ENCODE measurements at places on chromosomes 1 and 21.
A peak's percentile ranks its signal among the peaks of the same experiment; 100 is the strongest.

- peaks cover 3% of the 10 kb centered on the region for H3K4me1 ChIP-seq
- H3K27me3 ChIP-seq: peaks cover 46% of the 10 kb centered on the region
- H3K36me3 ChIP-seq: no peaks in the 10 kb centered on the region
- H3K27ac ChIP-seq: no peak overlapping the region
Observed at GRCh38 chr1:183609313-183609712, 19.1 kb upstream of the NCF2 start.

- H3K36me3 ChIP-seq: peaks cover 16% of the 10 kb centered on the region
- no peak overlapping the region for H3K27ac ChIP-seq
- H3K4me3 ChIP-seq: no peak overlapping the region
- H3K4me1 ChIP-seq: peaks cover 9% of the 10 kb centered on the region
Observed at GRCh38 chr1:41779360-41779759, 139.4 kb downstream of the HIVEP3 start.

DNA sequence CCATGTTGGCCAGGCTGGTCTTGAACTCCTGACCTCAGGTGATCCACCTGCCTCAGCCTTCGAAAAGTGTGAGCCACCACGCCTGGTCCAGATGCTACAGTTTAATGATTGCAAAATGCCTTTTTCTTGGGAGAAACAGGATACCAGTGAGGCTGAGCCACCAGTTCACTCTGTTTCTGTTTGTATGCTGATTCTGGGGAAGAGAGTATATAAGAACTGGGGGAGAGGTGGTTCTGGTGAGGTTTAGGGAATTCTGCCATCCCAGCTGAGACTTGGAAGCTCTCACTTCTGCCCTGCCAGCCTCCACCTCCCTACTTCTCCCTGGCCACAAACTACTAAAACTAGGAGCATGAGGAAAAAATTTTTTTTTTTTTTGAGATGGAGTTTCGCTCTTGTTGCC lies 8.1 kb upstream of the PMF1 start:
- H3K4me1 ChIP-seq: peaks cover 10% of the 10 kb centered on the region
- H3K27ac ChIP-seq: no peak overlapping the region
- H3K36me3 ChIP-seq: peaks cover 45% of the 10 kb centered on the region
- H3K27me3 ChIP-seq: no peaks in the 10 kb centered on the region

- DNase-seq: no peak
- no peak overlapping the region for H3K27ac ChIP-seq
- H3K27me3 ChIP-seq: peaks cover 4% of the 10 kb centered on the region
- no peaks in the 10 kb centered on the region for H3K4me1 ChIP-seq
Observed at GRCh38 chr1:47828978-47829377, 168.2 kb downstream of the TRABD2B start.

DNA sequence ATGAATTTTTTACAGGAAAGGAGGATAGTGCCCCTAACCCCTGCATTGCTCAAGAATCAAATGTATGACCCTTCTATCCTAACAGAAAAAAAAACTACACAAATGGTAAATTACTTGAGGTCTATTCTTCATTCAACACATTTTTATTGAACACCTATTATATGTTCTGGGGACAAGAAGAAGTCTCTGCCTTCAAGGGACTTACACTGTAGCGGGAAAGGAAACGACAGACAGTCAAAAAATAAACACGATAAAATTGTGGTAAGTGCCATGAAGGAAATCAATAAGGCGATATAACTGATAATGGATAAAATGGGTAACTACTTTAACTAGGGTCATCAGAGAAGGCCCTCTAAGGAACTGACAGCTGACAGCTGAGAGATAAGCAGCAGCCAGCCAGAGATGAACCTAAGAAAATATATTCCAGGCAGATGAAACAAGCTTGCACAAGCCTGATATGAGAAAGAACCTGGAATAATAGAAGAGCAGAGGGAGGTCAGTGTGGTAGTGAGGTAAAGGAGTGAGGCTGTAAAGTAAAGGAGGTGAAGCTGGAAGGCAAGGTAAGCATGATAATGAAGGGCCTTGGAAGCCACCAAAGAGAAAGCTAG lies 66.4 kb downstream of the PHTF1 start:
- no peak for DNase-seq
- H3K27ac ChIP-seq: no peak overlapping the region
- no peaks in the 10 kb centered on the region for H3K27me3 ChIP-seq
- H3K36me3 ChIP-seq: peaks cover 44% of the 10 kb centered on the region

- peak overlapping the region; percentile 15 for H3K4me3 ChIP-seq
- H3K27ac ChIP-seq: peak overlapping the region; percentile 61
- no peaks in the 10 kb centered on the region for H3K36me3 ChIP-seq
Observed at GRCh38 chr21:35438643-35439404, 389.7 kb upstream of the RUNX1 start.

DNA sequence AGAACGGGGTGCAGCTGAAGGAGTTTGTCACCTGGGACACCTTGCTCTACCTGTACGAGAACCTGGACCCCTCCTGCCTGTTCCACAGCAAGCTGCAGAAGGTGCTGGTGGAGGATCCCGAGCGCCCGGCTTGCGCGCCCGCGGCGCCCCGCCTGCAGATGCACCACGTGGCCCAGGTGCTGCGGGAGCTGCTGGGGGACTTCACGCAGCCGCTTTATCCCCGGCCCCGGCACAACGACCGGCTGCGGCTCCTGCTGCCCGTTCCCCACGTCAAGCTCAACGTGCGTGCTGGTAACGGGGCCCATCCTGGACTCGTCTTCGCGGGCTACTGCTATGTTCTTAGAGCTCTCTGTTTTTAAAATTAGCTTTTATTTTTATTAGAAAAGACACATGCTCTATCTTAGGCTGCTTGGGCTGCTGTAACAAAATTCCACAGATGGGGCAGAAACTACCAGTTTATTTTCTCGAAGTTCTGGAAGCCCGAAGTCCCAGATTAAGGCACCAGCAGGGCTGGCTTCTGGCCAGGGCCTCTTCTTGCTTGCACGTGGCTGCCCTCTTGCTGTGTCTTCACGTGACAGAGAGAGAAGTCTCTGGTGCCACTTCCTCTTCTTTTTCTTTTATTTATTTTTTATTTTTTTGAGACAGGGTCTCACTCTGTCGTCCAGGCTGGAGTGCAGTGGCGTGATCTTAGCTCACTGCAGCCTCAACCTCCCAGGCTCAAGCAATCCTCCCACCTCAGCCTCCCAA lies 38.1 kb downstream of the TRPM2 start:
- H3K4me1 ChIP-seq: peaks cover 6% of the 10 kb centered on the region
- H3K4me3 ChIP-seq: no peak overlapping the region
- DNase-seq: no peak
- no peaks in the 10 kb centered on the region for H3K27me3 ChIP-seq

DNA sequence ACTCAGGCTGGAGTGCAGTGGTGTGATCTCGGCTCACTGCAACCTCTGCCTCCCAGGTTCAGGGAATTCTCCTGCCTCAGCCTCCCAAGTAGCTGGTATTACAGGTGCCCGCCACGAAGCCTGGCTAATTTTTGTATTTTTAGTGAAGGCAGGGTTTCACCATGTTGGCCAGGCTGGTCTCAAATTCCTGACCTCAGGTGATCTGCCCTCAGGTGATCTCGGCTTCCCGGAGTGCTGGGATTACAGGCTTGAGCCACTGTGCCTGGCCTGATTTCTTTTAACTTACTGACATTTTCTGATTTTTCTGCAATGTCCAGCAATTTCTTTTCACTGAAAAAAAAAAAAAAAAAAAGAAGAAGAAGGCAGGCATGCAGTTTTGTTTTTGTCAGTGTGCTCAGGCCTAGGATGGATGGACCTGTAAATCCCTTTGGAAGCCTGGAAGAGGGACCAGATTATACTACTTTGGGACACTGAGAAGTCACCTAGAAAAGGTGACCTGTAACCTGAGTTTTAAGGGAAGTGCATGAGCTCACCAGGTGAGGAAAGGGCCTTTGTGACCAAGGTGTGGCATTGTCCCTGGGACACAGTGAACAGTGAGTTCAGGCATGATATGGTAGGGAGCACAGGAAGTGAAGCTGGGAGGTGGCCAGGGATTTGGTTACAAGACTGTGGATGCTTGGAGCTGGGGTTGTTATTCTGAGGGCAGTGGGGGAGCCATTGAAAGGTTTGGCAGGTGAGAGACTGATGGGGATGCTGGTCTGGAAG lies 2.7 kb upstream of the TMEM61 start:
- no peak overlapping the region for H3K27ac ChIP-seq
- DNase-seq: no peak
- H3K27me3 ChIP-seq: peaks cover 81% of the 10 kb centered on the region
- H3K4me1 ChIP-seq: no peaks in the 10 kb centered on the region

DNA sequence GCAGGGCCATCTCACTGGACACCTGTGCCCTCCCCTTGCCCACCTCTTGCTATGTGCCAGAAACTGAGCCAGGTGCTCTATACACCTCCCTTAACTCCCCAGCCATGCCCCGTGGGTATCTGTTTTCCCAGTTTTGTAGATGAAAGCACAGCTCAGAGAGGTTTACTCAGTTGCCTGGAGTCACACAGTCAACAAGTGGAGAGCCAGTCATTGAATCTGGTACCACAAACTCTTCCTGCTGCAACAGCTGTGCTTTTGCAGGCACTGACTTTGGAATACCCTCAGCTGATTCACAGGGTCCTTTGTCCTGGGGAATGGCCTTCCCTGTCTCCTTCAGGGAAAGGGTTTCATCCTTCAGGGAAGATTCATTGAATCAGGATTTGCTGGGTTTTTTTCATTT lies 22.1 kb downstream of the PAX7 start:
- no peak for DNase-seq
- peaks cover 56% of the 10 kb centered on the region for H3K4me1 ChIP-seq
- H3K36me3 ChIP-seq: no peaks in the 10 kb centered on the region
- H3K4me3 ChIP-seq: no peak overlapping the region
- peaks cover 88% of the 10 kb centered on the region for H3K27me3 ChIP-seq

DNA sequence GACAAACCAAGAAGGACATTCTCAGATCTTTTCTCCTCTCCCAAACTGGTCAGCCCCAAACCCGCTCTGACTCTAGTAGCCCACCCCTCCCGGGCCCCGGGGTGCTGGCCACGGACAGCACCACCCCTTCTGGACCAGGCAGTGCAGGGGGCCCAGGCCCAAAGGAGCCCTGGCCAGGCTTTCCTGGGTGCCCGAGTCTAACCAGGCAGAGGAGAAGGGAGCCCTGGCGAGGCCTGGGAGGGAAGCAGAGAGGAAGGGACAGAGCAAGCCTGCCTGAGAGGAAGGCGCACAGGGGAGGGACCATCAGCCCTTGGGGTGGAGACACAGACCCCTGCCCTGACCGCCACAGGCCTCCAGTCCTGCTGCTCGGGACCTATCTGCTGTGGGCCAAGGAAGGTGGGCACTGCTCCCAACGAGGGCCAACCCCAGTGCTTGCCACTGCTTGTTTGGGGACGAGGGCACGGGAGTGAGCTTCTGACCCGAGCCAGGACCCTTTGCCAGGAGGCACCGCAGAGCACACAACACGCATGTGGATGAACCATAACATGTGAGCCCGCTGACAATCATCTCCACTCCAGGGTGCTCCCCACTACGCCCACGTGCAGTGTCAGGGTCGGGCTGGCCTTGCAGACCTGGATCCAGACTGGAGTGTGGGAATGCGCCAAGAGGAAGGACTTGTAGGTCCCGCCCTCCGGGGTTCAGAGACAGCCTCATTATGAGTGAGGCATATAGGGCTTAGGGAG lies 57.6 kb downstream of the KCNAB2 start:
- no peak overlapping the region for H3K4me3 ChIP-seq
- peaks cover 23% of the 10 kb centered on the region for H3K27me3 ChIP-seq
- H3K36me3 ChIP-seq: peaks cover 8% of the 10 kb centered on the region
- H3K4me1 ChIP-seq: no peaks in the 10 kb centered on the region
- H3K27ac ChIP-seq: no peak overlapping the region

GRCh38 chr1:64759968-64760367 lies 15.1 kb downstream of the RAVER2 start:
- H3K27ac ChIP-seq: no peak overlapping the region
- H3K4me3 ChIP-seq: no peak overlapping the region
- no peaks in the 10 kb centered on the region for H3K27me3 ChIP-seq
- no peaks in the 10 kb centered on the region for H3K4me1 ChIP-seq
- H3K36me3 ChIP-seq: no peaks in the 10 kb centered on the region
- DNase-seq: no peak

DNA sequence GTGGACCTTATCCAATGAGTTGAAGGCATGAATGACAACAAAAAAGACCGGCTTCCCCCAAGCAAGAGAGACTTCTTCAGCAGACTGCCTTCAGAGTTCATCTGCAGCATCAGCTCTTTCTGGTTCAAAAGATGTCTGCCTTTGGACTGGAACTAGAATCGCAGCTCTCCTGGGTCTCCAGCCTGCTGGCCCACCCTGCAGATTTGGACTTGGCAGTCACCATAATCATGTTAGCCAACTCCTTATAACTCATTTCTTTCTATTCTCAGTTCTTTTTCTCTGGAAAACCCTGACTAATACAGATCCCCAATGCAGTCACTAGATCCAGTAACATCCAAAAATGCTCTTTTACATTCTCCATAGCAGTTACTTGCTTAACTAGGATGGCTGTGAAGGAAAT lies 89.2 kb upstream of the MARK1 start:
- no peaks in the 10 kb centered on the region for H3K36me3 ChIP-seq
- H3K27ac ChIP-seq: no peak overlapping the region
- DNase-seq: no peak
- no peaks in the 10 kb centered on the region for H3K27me3 ChIP-seq
- H3K4me1 ChIP-seq: no peaks in the 10 kb centered on the region

DNA sequence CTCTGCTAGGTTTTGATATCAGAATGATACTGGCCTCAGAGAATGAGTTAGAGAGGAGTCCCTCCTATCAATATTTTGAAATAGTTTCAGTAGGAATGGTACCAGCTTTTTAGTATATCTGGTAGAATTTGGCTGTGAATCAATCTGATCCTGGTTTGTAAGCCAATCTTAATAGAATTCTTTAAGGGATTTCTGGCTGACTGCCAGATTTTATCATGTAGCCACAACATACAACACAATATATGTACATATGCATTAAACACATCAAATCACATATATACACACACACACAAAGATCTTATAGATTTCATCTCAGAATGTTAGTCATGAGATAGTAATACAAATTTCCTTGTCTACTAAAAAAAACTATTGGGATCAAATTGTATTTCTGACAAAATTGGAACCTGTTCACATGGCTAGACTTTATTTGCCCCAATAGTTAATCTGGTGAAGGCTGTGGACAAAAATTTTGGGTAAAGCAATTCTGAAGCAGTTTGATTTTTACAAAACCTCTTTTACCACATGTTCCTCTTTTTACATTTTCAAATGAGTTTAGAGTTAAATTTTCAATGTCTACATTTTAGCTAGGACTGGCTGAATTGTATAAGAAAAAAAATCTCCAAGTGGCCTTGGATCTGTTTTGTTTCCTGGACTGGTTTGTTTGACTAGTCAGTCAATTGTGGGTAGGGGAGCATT lies 151.7 kb downstream of the FASLG start:
- no peak for DNase-seq
- H3K36me3 ChIP-seq: peaks cover 14% of the 10 kb centered on the region
- no peak overlapping the region for H3K27ac ChIP-seq
- peaks cover 8% of the 10 kb centered on the region for H3K4me1 ChIP-seq
- H3K27me3 ChIP-seq: peaks cover 8% of the 10 kb centered on the region

GRCh38 chr1:2312160-2312514 lies 79.2 kb downstream of the MORN1 start:
- no peak overlapping the region for H3K4me3 ChIP-seq

DNA sequence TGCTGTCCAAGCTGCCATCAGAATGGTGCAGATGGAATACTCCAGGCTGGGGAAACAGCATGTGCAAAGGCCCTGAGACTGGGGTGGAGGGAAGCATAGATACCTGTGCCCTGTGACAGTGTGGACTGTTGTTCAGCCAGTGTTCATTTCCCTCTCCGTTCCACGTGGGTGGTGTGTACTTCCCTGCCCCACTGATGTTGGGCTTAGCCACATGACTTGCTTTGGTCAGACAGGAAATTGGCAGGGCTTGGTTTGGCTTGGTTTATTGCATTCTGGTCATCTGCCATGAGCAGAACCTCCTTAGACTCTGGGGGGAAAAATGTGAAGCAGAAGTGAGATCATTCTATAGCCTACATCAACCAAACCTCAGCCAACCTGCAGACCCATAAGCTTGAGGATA lies 102.4 kb upstream of the IGSF21 start:
- H3K27me3 ChIP-seq: peaks cover 8% of the 10 kb centered on the region
- no peak overlapping the region for H3K4me3 ChIP-seq
- no peak for DNase-seq
- H3K27ac ChIP-seq: no peak overlapping the region
